ENCODE measurements at places on chromosomes 6 and 20.

GRCh38 chr20:37235065-37235464 is 26.5 kb downstream of the GHRH start:
- H3K4me1 ChIP-seq, result no peaks in the 10 kb centered on the region
- H3K27ac ChIP-seq, result no peak overlapping the region
- H3K36me3 ChIP-seq, result peaks cover 55% of the 10 kb centered on the region
- no peaks in the 10 kb centered on the region for H3K27me3 ChIP-seq
- no peak for DNase-seq
- no peak overlapping the region for H3K4me3 ChIP-seq

GRCh38 chr6:32794510-32794909 is 22.3 kb downstream of the HLA-DOB start:
- no peaks in the 10 kb centered on the region for H3K27me3 ChIP-seq
- no peak for DNase-seq
- peaks cover 8% of the 10 kb centered on the region for H3K36me3 ChIP-seq
- no peak overlapping the region for H3K27ac ChIP-seq

- H3K27me3 ChIP-seq, result peaks cover 2% of the 10 kb centered on the region
- H3K4me3 ChIP-seq, result no peak overlapping the region
- no peak overlapping the region for H3K27ac ChIP-seq
- peaks cover 3% of the 10 kb centered on the region for H3K36me3 ChIP-seq
Observed at GRCh38 chr6:2917801-2918445, 14.8 kb upstream of the SERPINB9 start.

GRCh38 chr6:16286151-16286522 is 47.8 kb downstream of the GMPR start:
- H3K27me3 ChIP-seq, result peaks cover 5% of the 10 kb centered on the region
- no peak overlapping the region for H3K27ac ChIP-seq
- DNase-seq, result peak; percentile 32
- H3K4me1 ChIP-seq, result no peaks in the 10 kb centered on the region
- no peaks in the 10 kb centered on the region for H3K36me3 ChIP-seq
- no peak overlapping the region for H3K4me3 ChIP-seq

DNA sequence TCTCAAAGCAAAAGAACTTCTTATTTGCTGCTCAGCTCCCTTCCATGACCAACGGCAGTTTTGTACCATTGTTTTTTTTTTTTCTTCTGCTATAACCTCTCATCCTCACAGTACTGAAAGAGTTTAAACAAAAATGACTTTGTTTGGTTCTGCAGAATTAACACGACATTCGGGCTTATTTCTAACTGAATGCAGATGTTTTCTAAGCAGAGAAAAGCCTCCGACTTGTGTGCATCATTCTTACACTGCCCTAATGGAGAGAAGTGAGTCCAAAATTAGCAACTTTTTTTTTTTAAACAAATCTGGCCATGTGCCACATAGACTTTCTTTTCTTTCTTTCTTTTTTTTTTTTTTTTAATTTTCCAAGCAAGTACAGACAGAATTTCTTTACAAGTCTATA is 382.7 kb downstream of the HDGFL1 start:
- DNase-seq, result no peak
- no peak overlapping the region for H3K4me3 ChIP-seq
- H3K27me3 ChIP-seq, result no peaks in the 10 kb centered on the region
- H3K36me3 ChIP-seq, result no peaks in the 10 kb centered on the region
- H3K27ac ChIP-seq, result no peak overlapping the region
- peaks cover 4% of the 10 kb centered on the region for H3K4me1 ChIP-seq

DNA sequence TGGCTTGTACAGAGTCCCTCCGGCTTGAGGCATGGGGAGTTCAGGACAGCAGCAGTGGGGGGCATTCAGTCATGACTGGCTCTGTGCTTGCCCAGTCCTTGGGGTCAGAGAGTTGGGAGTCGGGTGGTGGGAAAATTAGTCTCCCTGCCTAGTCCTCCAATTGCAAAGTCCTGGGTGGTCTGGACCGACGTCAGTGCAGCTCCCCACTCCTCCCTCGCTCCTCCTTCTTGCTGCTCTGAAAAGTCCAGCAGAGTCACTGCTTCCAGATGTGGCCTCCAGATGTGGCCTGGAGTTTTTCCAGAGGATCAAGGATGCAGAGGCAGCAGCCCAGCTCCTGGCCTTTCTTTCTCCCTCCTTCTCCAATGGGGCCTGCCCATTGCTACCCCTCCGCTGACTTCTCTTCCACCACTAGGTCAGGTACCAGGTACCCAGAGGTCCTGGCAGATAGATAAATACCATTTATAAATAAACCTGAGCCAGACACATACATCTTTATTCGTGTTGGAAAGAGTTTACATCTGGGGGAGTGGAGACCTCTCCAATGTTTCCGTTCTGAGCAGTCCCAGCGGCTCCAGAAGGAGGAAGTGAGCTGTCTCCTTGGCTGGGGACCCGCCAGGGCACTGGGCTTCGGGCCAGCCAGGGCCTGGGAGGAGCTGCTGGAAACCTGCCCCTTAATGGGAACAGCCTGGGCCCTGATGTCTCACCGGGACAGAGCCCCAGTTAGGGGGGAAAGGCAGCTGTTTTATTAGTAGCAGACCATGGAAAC is 49.0 kb upstream of the RNF24 start:
- no peaks in the 10 kb centered on the region for H3K36me3 ChIP-seq
- no peak overlapping the region for H3K4me3 ChIP-seq
- no peaks in the 10 kb centered on the region for H3K27me3 ChIP-seq
- H3K4me1 ChIP-seq, result peaks cover 13% of the 10 kb centered on the region
- H3K27ac ChIP-seq, result no peak overlapping the region

All from memory B cell (primary cell).